Activated T-helper 2 cell treated with anti-CD3 and anti-CD28 coated beads, Interferon-gamma antibody, Interleukin-2, Interleukin-4, amounts not matched to agents 10 μg/mL and 5 μg/mL and 100 μg/mL, durations not matched to agents 14 hours and 24 hours and 36 hours (primary cell): ENCODE measurements at places on chromosomes 12 and 14. TPM values are rescaled to one million over a fixed set of nuclear protein-coding genes. Genes with fewer than 3 reads are reported as not detected.
A peak's percentile ranks its signal among the peaks of the same experiment; 100 is the strongest.

DNA sequence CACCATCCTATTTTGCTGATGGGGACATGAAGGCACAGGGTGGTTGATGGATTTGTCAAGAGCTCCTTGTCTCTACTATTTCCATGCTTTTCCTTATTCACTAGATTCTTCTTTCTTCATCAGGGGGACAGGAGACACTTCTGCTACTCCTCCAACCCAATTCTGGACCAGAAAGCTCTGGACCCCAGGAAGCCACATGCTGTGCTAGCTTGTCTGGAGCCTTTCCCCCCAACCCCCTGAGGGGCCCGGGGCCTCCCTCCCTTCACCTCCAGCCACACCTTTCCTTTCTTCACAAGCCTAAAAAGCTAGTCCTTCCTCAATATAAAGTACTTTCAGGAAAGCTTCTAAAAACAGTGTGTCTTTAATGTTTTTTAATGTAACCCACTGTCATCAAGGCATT is 75.1 kb upstream of the CAPRIN2 start:
- no peak for DNase-seq

- no peak for DNase-seq
Observed at GRCh38 chr14:67533754-67534085, 630 bp downstream of the PLEKHH1 start.

- no peak for DNase-seq
Observed at GRCh38 chr12:4144676-4145075, 128.9 kb upstream of the CCND2 start.

DNA sequence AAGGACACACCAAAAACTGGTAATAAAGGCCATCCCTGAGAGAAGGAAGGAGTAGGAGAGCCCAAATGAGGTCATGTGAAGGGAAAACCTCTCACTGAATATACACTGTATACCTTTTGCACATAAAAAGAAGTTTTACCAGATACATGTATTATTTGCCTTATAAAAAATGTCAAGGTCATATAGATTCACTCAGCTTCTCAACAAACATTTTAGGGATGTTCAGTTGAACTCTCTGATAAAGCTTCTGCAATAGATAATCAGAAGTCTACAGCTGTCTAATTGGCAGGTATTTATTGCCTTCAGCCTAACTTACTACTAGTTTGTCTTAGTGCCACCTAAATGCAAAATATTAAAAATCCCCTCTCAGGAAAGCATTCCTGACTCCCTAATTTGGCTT is 8.7 kb downstream of the SLC11A2 start:
- no peak for DNase-seq

Gene RERG
- total RNA-seq: not detected in 2 replicates

Gene SMIM41
- total RNA-seq: 0.14 and 0.16 TPM in 2 replicates

Gene SLCO1B1
- total RNA-seq: not detected in 2 replicates

Gene FOXN4
- total RNA-seq: not detected in 2 replicates

GRCh38 chr14:61533513-61534255 is 161.6 kb upstream of the HIF1A start:
- no peak for DNase-seq

- DNase-seq: peak; percentile 58
Observed at GRCh38 chr12:124713436-124714082, 146.1 kb upstream of the NCOR2 start.

Gene AVPR1A
- total RNA-seq: not detected in 2 replicates

- DNase-seq: no peak
Observed at GRCh38 chr14:91383439-91383838, 34.2 kb downstream of the CCDC88C start.

Gene TAS2R20
- 1.5 and 2.5 TPM in 2 replicates for total RNA-seq

GRCh38 chr14:21077672-21078071 is 7.6 kb downstream of the ARHGEF40 start:
- DNase-seq: no peak

DNA sequence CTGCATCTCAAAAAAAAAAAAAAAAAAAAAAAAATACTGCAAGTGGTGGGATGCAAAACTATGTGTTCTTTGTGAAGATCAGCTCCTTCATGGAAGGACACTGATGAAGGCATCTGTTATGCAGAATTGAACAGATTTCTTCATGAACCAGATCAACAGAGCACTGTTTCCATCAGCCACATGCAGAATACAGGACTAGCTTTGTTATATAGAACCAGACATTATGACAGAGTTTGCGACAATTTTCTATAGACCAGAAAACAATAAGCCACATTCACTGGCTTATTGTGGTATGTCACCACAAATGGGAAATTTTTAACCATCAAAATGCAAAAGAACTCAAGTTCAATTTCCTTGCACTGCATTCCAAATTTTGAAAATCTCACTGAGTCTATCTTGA is 34.7 kb downstream of the CIT start:
- no peak for DNase-seq

DNA sequence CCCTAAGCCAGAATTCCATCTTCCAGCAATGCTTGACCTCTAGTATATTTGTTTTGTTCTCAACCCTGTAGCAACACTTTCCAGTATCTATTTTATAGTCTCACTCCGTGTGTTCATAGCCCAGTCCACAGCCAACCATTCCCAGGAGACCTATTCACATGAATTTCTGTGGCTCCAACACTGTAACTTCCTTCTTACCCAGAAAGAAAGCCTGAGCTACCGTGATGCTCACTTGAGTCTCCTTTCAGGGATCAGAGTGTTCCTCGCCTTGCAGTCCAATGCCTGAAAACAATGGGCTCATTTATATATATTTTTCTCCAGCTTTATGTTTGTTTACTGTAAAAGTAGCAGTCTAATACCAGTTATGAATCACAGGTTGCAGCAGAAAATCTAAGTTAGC is 645.0 kb upstream of the NOVA1 start:
- no peak for DNase-seq

DNA sequence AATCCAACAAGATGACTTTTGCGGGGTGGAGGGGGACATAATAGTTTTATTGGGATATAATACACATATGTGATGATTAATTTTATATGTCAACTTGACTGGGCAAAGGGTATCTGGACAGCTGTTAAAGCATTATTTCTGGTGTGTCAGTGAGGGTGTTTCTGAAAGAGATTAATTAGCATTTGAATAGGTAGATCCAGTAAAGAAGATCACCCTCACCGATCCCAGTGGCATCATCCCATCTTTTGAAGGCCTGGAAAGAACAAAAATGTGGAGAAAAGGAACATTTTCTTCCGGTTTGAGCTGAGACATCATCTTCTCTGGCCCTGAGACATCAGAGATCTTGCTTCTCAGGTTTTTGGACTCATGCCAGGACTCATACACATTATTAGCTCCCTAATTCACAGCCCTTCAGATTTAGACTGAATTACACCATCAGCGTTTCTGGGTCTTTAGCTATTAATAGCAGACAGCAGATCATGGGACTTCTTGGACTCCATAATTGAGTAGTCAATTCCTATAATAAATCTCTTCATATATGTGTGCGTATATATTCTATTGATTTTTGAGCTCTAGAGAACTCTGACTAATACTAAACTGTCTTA is 283.6 kb downstream of the PCNX1 start:
- no peak for DNase-seq

DNA sequence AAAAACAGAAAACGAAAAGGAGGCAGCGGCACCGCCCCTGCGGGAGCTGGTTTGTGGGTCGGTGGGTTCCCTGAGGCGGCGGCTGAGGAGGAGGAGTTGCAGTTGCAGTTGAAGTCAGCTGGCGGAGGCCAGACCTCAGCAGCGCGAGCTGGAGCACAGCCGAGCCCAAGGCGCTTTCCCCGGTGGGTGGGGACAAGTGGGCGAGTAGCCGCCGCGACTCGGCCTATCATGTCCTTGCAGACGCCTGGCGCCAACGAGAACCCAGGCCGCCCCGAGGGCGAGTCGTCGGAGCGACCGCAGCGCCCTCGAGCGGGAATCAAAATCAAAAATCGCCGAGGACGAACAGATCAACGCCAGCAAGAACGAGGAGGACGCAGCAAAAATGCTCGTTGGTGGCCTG is 12.7 kb upstream of the CLEC1A start:
- no peak for DNase-seq

- peak; percentile 25 for DNase-seq
Observed at GRCh38 chr12:117189725-117190209, 503 bp downstream of the FBXO21 start.

Gene OR6C2
- total RNA-seq: not detected in 2 replicates

DNA sequence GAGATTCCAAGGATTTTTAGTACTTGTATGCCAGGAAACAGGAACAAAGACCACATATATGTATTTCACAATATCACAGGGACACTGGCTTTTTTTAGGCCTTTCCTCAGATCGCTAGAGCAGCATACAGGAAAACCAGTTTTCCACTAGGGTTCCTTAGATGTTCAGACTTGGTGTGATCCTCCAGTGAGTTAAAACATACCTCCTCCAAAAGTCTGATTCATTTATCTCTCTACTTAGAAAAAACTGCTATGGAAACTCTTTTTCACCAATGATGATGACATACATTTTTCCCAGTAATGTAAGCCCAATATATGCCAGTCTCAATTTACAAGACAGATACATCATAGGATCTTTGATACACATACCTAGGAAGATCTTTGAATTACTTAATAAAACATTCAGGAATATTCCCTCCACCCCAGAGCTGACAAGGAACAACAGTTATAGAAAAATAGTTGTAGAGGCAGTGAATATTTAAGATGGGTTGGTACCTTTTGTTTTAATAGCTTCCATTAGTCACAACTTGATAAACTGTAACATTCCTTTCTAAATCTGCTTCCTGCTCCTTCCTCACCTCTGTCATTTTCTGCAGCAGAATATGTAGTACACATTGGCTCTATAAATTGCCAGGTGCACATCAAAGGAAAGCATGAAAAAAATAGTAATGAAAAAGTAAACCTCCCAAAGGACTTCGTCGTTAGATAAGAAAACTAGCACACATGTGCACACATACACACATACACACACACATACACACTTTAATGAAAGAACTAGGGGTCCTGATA is 27.5 kb downstream of the BCAT1 start:
- no peak for DNase-seq

DNA sequence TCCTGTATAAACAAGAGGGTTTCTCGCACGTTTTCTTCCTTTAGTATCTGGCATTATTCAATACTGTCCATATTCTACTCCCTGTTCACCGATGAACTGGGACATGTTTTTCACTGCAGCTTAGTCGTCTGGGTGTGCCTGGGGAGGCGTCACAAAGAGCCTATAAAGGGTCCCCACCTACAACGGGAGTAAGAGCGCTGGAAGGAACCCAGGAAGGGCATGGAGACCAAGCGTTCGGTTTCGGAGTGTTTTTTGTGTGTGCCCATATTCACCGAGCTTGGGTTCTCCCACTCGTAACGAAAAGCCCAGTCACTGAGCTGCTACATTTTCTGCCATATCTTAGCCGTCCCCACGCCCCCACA is 592 bp upstream of the USP15 start:
- no peak for DNase-seq

DNA sequence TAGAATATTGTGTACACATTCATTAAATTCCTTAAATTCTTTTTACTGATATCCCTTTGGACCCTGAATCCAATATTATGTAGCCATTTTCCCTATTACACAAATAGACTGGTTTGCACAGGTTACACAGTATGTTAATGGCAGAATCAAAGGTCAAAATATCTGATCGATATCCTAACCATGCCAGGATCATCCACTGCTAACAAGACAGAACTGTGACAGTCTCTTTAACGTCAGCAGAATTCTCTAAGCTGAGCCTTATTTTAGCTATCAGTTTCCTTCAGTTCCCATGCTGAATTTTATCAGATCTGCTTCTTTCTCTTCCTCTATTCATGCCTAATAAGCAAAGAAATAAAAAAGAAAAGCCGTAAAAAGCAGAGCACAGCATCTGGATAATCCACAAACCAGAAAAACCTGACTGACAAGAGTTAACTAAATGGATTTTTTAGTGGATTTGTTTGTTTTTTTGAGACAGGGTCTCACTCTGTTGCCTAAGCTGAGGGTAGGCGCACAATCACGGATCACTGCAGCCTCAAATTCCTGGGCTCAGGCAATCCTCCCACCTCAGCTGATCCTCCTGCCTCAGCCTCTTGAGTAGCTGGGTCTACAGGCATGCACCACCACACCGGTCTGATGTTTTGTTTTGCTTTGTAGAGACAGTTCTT is 130.4 kb downstream of the PAWR start:
- DNase-seq: no peak

Gene SLC8A3
- 0.32 and 0.37 TPM in 2 replicates for total RNA-seq

Gene MYO1H
- total RNA-seq: not detected in 2 replicates

Gene INF2
- 93.7 and 93.8 TPM in 2 replicates for total RNA-seq

GRCh38 chr12:55675666-55676065 is 32.0 kb downstream of the ITGA7 start:
- DNase-seq: no peak

- DNase-seq: no peak
Observed at GRCh38 chr12:109738878-109739665, 25.4 kb downstream of the FAM222A start.

DNA sequence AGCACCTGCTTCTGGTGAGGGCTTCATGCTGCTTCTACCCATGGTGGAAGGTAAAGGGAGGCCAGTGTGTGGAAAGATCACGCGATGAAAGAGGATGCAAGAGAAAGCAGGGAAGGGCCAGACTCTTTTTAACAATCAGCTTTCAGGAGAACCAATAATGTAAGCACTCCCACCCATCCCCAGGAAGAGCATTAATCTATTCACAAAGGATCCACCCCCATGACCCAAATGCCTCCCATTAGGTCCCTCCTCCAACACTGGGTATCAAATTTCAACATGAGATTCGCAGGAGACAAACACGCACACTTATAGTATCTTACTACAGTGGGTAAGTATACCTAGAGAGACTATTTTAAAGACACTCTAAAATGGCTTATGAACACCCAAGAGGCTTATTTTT is 80.5 kb upstream of the TMCC3 start:
- DNase-seq: no peak

Gene PARP2
- 31.2 and 31.5 TPM in 2 replicates for total RNA-seq

DNA sequence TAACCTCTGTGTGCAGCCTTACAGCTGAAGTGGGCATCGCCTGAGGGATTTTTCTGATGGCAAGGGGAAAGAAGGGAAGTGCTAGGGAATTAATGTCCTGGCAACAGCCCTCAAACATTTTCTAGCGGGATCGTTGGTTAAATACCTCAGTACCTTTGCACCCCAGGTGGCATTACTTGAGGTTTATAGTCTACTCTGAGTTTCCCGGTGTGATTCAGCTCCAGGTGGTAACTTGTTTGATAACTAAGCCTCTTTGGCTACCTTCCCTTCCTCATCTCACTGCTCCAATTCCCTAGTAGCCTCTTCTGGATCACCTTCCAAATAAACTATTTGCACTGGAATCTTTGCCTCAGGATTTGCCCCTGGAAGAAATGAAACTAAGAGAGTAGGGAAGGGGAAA is 237.0 kb upstream of the SSTR1 start:
- DNase-seq: no peak

DNA sequence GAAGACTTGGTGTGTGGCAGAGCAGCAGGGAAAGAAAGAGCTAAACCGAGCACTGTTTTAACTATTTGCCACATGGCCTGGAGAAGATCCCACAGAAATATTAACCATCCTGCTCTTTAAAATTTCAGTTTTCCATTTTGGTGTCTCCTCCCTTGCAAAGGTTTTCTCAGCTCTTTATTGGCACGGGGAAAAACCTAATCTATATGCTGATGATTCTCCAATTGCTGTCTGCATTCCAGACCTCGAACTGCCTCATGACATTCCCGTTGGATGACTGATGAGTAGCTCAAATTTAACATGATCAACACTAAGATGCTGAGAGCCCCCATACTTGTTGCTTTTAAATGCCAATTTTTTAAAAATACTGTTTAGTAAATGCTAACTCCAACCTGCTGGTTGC is 115.0 kb downstream of the EMP1 start:
- DNase-seq: no peak

Gene HCAR3
- 0.34 and 0.46 TPM in 2 replicates for total RNA-seq

- DNase-seq: no peak
Observed at GRCh38 chr14:32587461-32587860, 258.4 kb downstream of the AKAP6 start.
